ENCODE measurements at places on chromosomes 2 and 18.

GRCh38 chr2:230130668-230131364 lies 62.1 kb upstream of the SLC16A14 start:
- no peak for DNase-seq

DNA sequence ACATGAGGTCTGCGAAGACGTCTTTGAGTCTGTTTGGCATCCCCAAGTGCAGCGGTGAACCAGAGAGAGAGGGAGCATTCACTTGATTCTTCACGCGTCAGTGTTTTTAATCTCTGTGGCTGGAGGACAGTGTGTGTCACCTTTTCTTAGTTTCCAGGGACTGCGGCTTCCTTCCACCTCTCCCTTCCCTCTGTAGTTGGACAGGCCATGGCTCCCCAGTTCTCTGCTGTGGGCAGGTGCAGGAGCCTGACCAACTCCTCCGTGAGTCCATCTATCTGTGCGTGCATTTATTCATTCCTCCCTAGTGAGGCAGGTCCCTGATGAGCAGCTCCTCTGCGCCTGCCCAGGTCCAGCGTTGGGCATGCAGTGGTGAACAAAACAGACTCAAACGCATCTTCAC lies 42.9 kb downstream of the AGAP1 start:
- DNase-seq, result no peak

DNA sequence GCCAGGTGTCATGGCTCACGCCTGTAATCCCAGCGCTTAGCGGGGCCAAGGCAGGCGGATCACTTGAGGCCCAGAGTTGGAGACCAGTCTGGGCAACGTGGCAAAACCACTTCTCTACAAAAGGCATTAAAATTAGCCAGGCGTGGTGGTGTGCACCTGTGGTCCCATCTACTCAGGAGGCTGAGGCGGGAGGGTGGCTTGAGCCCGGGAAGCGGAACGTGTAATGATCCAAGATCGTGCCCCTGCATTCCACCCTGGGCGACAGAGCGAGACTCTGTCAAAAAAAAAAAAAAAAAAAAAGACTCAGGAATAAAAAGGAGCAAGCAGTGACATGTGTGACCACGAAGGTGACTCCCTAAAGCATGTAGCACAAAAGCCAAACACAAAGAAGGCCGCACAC lies 50.1 kb upstream of the SALL3 start:
- no peak for DNase-seq

DNA sequence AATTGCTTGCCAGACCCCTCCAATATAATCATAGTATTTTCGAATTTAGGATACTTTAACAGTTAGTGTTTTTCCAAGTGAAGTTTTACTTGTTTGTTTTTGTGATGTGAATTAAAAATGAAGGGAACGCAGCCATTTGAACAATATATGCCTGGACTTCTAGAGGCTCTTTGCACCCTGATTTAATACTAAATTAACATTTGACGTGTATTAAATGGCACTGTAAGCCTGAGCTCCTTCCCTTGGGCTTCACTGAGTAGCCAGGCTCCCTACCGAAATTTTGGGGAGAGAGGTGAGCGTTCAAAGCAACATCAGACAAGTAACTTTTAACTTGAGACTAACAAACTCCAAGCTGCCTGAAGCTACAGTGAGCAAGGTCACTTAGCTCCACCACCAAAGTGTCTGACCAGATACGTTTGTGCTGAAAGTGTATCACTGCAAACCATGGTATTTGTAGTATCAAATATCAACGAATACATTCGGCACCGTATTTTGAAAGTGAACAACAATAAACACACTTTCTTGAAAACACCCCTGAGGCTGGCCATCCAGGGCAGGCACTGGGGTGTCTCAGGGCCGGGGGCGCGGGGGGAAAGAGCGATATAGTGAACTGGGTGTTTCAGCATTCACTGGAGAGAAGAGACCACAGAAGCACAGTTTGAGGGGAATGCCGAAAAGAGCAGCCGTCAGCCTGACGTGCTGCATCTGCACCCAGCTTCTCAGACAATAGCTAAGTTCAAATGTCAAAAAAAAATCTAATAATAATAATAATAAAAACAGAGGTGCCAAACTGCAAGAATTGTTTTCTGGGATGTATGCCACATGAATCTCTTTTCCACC lies 7.7 kb upstream of the POU3F3 start:
- DNase-seq, result no peak

- no peak for DNase-seq
Measured at GRCh38 chr2:229175497-229175863, 95.6 kb downstream of the PID1 start.

- DNase-seq, result no peak
Measured at GRCh38 chr2:149064856-149065630, 26.5 kb downstream of the LYPD6B start.

DNA sequence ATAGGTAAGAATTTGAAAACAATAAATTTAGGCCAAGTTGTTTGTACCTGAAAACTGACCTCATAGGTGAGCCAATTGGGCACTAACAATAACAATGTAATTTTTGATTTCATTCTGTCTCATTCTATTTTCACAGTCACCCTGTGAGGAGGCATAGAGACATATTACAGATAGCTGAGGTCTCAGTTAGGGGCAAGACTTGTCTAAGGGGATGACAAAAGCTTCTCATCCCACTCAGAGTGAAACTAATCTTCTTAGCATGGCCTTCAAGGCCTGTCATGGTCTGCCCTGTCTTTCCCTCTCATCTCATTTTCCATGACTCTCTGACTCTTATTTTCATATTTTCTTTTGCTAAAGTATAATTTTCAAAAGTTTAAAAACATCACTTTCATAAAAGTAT lies 562.0 kb upstream of the TNP1 start:
- no peak for DNase-seq

DNA sequence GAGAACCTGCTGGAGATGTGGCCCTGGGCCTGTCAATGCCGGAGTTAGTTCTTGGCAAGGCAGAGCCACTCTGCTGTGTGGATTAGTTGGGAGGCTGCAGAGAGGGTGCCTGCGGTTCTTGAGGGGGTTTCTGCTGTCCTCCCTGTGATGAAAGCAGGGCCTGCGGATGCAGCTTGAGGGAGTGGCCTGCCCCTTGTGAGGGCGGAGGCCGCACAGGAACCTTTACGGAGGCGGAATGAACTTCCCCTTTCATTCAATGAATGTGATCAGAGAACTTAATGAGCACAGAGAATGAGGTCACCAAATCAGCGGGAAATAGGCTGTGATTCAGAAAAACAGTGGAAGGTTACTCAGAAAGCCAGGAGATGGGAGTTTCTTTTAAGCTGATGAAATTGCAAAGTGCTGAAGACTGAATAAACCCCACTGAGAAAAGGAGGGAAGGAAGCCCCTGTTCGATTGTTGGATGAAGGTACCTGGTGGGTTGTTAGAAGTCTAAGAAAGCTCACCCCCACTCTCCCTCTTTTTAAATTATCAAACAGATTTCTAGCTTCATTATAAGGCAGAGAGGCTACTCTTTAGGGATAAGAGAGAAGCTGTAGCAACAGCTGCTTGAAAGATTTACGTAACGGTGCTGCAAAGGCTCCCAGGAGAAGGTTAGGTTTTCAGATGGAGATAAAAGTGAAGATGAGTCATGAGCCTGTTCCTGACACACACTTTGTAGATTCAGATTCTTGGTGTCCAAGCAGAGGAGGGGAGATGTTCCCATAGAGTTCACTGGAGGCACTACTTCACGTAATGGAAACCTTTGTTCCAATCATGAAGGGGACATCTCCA lies 47.4 kb downstream of the VWA3B start:
- no peak for DNase-seq

DNA sequence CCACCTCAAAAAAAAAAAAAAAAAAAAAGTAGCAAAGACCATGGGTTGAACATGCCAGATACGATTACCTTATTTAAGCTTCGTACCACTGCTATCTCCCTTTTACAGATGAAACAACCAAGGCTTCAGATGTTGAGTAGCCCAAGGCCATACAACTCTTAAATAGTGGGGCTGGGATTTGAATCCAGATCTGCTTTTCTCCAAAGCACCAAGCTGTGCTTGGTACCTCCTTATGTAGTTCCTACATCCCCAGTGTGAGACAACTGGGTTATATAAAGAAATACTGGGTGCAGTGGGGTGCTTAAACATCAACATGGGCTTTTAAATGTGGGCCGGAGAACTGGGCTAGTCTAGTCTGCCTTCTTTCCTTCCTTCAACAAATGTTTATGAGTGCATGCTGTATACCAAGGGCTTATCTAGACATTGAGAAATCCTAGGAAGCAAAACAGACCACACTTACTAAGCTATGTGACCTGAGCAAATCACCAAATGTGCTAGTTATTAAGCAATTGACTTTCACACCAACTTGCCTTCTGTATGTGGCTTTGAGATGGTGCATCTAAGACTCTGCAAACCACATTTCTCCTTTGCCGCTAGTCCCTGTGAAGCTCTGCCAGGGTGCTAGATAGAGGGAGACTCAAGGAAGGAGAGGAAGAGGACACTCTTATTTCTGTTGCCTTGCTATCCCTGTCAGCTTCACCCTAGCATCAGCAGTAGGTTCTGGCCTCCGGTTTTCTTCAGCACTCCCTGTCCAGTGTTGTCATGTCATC lies 206.8 kb upstream of the FBXO11 start:
- no peak for DNase-seq

- DNase-seq, result no peak
Measured at GRCh38 chr2:52260904-52261303, 1229.0 kb upstream of the NRXN1 start.

GRCh38 chr18:62585274-62586150 lies 62.7 kb downstream of the ZCCHC2 start:
- DNase-seq, result no peak

- no peak for DNase-seq
Measured at GRCh38 chr2:237361194-237362004, 52.6 kb downstream of the COL6A3 start.

GRCh38 chr2:190835303-190835930 lies 45.2 kb upstream of the GLS start:
- DNase-seq, result peak; percentile 81

DNA sequence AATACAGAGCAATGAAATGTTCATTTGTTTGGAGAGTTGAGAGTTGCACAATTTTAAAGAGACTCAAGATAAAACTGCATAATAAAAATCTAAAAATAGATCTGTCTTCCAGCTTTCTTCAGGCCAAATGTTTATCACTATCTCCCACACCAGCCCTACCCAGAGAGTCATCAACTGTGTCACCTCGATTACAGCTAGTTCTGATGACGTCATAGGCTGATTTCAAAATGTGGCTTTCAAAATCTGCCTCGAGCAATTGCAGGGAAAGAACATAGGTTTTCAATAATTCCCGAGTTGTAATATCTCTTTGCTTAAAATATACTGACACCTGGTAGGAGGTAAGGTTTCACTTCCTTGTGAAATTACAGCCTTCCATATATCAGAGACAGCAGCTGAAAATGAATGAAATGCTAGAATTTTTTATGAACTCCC lies 677.6 kb upstream of the ID2 start:
- DNase-seq, result peak; percentile 37

GRCh38 chr18:24019641-24020331 lies 5.2 kb downstream of the TTC39C start:
- no peak for DNase-seq

DNA sequence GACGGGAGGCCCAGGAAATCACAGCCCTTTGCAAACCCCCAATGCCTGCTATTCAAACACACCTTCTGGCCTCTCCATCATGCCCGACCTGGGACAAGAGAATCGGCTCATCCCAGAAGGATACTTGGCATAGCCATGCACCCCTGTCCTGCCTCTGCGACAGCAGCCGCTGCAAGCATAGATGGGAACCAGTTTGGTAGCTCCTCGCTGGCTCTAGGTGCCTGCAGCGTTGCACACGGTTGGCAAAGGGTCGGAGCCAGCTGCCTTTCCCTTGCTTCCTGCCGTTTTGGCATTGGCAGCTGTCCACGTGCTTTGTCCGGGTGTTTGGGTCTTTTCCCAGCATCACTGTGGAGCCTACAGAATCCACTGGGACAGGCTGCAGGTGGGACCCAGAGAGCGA lies 76.9 kb downstream of the TWIST2 start:
- no peak for DNase-seq

Measured in kidney glomerular epithelial cell (primary cell).